Caki2 (cell line): ENCODE measurements at places on chromosomes 1 and 21.

GRCh38 chr1:60895701-60896100, 186.7 kb upstream of the NFIA start:
- no peak for DNase-seq

- DNase-seq = no peak
Observed at GRCh38 chr1:50264590-50264989, 155.9 kb downstream of the ELAVL4 start.

DNA sequence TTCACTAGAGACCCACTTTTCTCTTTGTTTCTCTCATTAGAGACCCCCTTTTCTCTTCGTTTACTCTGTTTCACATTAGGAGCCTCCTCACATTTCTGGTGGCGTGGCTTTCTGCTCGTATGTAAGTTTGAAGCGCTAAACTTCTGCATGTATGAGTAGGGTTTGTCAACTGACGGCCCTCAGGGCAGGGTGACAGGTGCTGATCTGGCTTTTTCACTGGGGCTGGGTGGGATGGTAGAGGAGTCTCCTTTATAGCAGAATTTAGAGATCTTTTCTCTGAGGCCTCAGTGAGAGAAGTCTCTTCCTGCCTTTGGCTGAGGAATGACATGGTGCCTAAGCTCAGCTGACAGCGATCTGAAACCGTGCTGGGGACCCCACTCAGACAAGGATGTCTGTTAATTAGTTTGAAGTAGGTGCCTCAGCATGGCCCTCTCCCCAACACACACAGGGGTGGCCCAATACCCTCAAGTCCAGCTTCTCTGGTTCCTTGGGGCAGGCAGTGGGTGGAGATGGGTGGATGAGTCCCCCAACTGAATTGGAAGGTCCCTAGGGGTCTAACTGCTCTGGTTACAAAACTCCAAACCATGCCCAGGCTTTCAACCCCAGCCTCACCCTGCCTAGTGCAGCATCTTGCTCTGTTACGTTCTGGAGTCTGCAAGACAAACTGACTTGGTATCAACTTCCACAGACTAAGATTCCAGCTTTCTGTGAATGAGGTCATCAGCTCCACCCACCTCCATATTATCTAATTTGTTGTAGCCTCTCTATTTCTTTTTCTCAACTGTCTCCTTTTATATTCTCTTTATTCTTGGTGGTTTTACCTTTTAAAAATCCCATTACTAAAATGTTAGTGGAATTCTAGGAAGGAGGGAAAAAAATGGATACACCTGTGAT, 3.2 kb downstream of the SLC1A7 start:
- DNase-seq = no peak

DNA sequence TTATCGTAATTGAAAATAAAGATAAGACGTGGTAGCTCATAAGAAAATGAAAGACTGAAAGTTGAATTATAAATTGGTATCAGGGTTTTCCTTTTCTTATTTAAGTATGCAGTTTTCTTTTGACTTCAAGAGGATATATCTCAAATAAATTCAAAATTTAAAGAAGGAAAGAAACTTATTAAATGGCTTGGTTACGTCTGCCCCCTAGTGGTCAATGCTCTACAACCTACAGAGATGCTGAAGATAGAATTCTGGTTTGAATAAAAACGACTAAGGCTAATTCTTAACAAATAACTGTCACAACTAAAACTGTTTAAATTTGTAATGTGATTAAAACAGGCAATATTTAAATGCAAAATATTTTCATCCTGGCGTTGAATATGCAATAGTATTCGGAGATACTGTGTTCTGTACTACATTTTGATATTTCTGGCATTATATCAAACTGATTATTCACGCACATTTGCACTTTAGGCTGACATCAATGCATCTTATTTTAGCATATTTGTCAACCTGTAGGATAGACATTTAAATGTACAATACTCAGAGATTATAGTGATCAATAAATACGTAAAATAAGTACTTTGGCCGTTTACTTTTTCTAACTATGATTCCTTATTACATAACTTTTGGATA, 26.8 kb downstream of the IFI44 start:
- DNase-seq = peak; percentile 14

- no peak for DNase-seq
Observed at GRCh38 chr1:56494306-56494705, 85.1 kb downstream of the PLPP3 start.

GRCh38 chr1:181503171-181503810, 20.0 kb downstream of the CACNA1E start:
- no peak for DNase-seq

DNA sequence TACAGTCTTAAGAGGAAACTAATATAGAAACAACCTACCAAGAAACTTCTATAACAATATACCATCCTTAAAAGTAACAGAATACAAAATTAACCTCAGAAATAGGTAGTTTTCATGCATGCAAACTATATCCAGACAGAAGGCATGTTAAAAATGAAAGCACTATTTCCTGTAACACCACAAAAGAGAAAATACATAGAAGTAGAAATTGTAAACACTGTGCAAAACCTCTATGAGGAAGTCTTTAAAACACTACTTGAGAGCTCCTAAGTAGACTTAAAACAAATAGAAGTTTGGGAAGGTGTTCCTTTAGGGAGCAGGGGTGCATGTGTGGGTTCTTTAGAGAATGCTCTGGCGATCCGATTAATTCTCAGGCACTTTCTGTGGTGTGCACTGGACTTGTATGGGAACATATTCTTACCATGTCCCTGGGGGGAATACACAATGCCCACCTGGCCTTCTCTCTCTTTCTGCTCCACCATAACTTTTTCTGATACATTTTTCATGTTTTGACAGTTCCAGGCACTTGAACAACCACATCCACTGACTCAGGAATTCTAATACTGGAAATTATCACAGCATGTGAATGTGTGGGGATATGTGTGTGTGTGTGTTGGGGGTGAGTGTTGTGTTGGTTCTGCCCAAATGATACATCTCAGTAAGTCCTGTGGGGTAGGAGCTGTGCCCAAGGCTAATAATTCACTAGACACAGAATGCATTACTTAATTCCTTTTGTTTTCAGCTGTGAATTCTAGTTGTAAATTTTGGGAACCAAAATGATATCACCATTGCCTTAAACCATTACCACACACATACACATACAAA, 866.3 kb upstream of the B3GALT2 start:
- DNase-seq = no peak

DNA sequence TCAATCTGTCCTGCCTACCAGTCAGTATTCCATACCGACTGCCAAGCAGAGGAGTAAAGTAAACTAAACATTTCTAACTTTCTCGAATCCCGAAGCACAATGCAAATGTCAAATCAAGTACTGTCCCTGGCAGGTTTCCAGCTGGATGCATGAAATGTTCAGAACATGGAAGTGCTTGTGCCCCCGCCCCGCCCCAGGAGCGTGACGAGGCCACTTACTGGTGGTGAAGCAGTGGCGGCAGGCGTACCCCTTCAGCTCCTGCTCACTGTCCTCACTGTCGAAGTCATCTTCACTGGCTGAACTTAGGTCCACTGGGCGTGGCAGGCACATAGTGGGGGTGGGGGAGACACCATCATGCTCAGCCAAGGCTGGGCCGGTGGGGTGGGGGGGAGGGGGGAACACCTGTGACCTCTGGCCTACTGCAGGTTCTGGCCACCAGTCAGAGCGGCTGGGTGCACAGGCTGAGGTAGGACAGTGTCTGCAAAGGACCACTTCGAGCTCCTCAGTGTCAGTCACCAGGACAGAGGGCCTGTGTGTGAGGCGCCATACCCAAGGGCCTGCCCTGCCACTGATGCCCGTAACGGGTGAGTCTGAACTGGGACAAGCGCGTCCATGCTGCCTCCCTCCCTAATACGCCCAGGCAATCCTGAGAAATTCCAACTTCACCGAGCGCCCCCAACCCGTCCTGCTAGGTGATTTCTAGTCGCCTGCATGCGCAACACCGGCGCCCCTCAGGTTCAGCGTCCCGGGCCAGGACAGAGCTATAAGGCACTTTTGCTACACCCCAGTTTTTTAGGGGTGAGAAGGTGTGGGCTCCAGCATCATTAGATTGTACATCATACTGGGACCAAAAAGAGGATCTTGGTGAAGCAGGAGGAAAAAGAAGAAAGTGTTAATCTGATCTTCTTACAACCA, 46.9 kb downstream of the SLC45A1 start:
- no peak for DNase-seq

DNA sequence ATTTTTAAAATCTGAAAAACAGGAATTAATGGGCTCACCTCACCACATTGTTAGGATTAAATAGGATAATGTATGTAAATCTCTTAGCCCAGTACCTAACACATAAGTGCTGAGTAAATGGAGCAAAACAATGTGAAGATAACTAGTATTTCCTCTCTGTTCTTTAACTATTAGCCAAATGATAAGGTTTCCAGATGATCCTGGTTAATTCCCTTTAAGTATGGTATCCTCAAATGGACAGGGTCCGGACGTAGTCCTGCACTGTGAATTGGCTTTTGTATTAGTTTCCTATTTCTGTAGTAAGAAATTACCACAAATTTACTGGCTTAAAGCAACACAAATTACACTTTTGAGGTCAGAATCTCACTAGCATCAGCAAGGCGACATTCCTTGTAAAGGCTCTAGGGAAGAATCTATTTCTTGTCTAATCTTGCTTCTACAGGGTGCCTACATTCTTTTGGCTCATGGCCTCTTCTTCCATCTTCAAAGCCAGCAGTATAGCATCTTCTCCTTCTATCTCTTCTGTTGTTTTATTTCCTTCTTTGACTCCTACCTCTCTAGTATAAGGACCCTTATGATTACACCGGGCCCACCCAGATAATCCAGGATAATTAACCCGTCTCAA, 17.1 kb downstream of the SCAF4 start:
- no peak for DNase-seq

DNA sequence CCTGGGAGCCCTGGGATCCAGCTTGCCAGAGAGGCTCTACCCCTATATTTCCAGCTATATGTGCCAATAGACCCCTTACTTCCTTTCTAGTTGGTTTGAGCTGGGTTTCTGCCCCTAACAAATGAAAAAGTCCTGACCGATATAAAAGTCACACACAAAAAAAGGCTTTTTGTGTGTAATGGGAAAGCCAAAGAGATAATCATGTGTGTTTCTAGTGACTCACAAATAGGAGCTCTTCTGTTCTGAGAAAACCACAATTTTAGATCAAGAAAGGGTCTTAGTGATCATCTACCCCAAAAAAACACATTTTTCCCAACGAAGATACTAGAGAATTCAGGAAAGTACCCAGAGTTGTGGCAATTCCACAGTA, 23.0 kb upstream of the PLEKHA6 start:
- no peak for DNase-seq

- peak; percentile 53 for DNase-seq
Observed at GRCh38 chr1:26696654-26697430, 1.0 kb downstream of the ARID1A start.

GRCh38 chr1:21818656-21819055, 6.6 kb downstream of the LDLRAD2 start:
- DNase-seq = peak; percentile 32

DNA sequence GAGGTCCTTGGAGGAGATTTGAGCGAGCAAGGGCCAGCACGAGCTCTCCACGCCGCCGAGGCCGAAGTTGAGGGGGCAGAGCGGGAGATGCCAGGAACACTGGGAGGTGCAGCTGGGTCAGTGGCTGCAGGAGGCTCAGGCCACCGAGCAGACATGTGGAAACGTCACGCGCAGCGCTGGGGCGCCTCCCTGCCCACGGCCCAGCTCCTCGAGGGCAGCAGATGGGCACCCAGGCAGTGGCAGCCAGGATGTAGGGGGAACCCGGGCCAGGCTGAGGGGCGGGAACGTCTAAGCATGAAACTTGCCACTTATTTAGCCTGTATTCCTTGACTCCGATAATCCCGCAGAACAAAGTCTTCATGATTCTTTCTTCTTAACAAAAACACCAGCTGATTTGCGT, 114.1 kb downstream of the UCK2 start:
- no peak for DNase-seq

DNA sequence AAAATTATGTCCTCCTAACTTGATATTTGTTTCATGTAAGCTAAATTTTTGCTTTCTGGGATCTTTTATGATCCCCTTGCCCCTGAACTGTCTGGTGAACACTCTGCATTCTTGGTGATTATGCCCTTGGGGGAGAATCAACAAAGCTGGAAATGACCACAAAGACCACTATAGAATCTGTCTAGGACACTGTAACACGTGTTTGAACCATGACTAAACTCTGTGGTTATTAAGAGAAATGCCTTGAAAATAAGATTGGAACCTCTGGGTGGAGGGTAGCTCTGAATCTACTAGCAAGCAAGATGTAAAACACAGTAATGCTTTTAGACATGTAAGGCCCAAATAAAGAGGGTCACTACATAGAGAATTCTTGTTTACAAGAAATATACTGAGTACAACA, 237.5 kb downstream of the HMCN1 start:
- DNase-seq = peak; percentile 32

GRCh38 chr1:81073580-81073979, 727.2 kb upstream of the ADGRL2 start:
- no peak for DNase-seq

- DNase-seq = no peak
Observed at GRCh38 chr1:53559391-53559815, 100.2 kb downstream of the DMRTB1 start.

GRCh38 chr1:152622803-152623202, at the start of gene LCE3A:
LCE3A (minus strand) TSS chr1:152623103; CDS start chr1:152623103, 0 bp downstream.
- DNase-seq = no peak

GRCh38 chr1:36083635-36084496, at the start of gene TEKT2:
TEKT2 (plus strand) TSS chr1:36084094; CDS start chr1:36084922, 828 bp downstream.
- DNase-seq = no peak

GRCh38 chr1:224541901-224542630, 74.1 kb upstream of the CNIH3 start:
- DNase-seq = no peak

- no peak for DNase-seq
Observed at GRCh38 chr1:13694886-13695684, 4.9 kb upstream of the PRDM2 start.

DNA sequence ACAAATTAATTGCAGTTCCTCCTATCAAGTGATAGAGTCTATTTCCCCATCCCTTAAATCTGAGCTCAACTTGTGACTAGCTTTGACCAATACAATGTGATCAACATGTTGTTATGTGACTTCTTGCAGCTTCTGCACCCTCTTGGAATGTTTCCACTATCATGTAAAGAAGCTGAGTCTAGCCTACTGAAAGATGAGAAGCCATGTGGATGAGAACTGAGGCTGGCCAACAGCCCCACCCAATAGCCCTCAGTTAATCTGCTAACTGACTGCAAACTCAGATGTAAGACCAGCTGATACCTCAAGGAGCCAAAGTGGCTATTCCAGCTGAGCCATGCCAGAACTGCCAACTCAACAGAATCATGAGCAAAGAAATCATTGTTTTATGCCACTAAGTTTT, 44.0 kb downstream of the LYST start:
- DNase-seq = no peak

GRCh38 chr1:19756480-19756879, 43.2 kb downstream of the TMCO4 start:
- no peak for DNase-seq

DNA sequence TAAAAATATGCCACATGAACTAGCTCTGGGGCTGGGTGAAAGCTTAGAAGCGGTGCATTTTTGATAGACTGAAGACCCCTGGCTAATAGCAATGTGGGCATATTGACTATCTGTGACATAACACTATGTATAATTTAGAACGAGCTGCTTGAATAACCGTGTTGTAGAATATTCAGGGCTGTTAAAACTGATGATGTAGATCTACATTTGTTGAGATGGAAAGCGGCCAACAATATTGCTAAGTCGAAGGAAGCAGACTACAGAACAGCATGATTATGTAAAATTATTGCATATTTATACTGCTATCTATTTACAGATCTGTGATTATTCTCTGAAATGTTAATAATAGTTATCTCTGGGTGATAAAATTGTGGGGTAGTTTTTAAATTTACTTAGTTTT, 41.1 kb upstream of the BCL10 start:
- DNase-seq = no peak
